ENCODE measurements at places on chromosomes 2 and 18.

DNA sequence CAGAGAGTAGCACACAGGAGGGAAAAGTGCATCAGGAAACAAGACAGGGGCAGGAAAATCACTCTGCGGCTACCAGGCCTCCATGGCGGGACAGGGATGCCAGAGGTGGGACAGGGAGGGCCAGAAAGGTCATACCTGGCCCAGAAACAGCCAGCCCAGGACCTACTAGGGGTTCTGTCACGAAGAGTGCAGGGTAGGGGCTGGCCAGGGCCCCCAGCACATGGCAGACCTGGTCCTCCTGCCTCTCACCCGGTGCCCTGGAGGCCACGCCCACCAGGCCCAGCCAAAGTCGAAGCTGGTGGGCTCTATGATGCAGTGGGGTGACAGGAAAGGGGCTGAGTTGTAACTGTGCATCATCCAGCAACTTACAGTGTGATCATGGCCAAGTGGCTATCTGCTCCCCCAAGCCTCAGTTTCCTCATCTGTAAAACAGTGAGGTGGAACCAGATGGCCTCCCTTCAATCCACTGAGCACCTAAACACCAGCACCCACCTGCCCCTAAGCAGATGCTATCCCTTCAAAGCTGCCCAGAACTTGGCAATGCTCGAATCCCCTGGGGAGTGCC is 10.6 kb downstream of the CYP26B1 start:
- DNase-seq = no peak

DNA sequence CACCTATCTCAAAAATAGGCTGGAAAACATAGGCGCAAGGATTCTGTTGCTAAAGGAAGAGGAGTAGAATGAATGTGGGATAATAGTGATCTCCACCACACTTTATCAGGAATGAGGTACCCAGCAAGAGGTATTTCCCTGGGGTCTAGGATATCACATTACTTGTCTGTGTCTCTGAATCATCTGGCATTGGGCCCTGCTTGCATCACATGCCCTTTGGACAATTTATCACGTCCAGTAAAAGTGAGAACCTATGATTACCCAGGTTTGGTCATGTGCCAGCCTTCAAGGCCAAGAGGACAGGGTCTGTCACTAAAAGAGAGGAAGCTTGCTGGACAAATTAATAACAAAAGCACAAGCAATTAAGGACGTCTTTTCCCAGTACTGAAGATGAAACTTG is 11.4 kb upstream of the TRAPPC8 start:
- DNase-seq = no peak

- no peak for DNase-seq
Observed at GRCh38 chr18:12574494-12575185, 83.3 kb downstream of the SPIRE1 start.

GRCh38 chr18:48616484-48617255 is 77.8 kb downstream of the CTIF start:
- no peak for DNase-seq

- no peak for DNase-seq
Observed at GRCh38 chr2:142937347-142937746, 59.9 kb downstream of the KYNU start.
